Activated T-helper 1 cell treated with anti-CD3 and anti-CD28 coated beads, Interleukin-2, amount 50 U/mL, for 16 hours (primary cell): ENCODE measurements at places on chromosomes 1 and 21.

DNA sequence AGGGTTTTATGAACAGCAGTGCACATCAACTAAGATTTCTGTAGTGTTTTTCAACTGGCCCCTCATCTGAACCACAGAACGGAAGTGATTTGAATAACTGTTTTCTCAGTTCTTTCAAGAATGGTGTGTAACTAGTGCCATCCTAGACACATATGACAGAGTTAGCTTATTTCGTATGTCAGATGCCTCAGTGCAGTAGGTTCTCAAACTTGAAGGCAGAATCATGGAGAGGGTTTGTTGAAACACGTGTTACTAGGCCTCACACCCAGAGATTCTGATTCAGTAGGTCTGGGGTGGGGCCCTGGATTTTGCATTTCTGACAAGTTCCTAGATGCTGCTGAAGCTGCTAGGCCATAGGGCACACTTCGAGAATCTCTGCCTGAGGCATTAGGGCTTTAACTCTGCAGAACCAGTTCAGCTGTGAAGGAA is 49.0 kb downstream of the SCCPDH start:
- DNase-seq, result no peak

DNA sequence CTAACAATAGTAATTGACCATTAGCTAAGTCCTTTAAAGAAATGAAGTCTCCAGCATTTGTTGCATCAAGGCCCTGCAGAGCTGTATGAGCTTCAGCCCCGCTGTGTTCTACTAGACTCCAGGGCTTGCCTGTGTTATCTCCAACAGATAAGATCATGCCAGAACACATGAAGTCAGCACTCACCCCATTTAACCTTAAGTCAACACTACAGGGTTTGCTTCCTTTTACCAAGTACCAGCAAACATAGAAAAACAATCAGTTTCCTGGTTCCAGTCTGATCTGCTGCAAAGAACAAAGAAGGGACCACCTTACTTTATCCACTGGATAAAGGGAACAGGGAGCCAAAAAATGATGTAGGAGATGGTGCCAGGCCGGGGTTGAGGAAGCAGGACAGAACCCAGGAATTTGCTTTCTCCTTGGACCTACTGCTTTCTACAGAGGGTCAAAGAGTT is 41.3 kb upstream of the ENAH start:
- no peak for DNase-seq

DNA sequence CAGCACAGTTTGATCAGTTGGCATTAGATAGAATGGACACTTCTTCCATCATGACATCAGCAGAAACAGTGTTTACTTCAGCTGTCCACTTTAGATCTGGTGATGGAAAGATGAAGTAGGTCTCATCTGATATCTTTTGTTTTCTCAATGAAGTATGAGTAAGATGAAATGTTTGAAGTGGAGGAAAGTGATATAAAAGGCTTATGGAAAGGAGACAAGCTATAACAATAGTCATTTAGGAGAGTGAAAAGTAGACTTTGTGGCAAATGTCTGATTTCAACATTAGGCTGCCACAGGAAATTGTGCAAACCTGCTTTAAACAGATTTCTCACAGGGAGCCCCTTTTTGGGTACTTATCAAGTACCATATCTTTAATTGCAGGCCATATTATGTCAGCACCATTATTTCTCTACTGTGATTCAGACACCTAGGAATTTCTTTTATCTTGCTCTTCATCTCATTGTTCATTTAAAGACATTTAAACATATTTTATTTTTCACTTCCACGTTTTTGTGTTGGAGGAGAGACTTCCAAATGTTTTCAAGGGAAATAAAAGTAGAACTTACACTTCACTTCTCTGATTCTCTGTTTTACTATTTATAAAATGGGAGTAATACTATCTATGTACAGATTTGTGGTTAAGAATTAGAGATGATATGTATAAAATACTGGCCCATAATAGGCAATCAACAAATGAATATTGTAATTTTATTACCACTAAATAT is 18.1 kb downstream of the PDC start:
- no peak for DNase-seq

DNA sequence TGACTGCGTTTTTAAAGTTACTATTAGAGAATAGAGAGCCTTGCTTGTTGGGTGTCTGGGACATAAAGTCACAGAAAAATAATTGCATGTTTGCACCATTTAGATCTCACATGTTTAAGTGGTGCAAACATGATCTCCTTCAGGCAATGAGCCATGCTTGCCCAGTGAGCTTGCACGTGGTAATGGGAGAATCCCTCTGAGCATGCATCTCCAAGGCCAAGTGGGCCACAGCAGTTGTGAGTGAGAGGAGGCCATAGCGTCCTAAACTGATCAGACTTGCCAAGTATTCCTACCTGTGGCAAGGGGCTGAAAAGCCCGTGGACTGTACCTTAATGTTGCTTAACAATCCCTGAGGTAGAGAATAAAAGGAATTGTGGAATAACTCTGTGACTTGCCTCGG is 158.3 kb downstream of the PLA2G4A start:
- no peak for DNase-seq

DNA sequence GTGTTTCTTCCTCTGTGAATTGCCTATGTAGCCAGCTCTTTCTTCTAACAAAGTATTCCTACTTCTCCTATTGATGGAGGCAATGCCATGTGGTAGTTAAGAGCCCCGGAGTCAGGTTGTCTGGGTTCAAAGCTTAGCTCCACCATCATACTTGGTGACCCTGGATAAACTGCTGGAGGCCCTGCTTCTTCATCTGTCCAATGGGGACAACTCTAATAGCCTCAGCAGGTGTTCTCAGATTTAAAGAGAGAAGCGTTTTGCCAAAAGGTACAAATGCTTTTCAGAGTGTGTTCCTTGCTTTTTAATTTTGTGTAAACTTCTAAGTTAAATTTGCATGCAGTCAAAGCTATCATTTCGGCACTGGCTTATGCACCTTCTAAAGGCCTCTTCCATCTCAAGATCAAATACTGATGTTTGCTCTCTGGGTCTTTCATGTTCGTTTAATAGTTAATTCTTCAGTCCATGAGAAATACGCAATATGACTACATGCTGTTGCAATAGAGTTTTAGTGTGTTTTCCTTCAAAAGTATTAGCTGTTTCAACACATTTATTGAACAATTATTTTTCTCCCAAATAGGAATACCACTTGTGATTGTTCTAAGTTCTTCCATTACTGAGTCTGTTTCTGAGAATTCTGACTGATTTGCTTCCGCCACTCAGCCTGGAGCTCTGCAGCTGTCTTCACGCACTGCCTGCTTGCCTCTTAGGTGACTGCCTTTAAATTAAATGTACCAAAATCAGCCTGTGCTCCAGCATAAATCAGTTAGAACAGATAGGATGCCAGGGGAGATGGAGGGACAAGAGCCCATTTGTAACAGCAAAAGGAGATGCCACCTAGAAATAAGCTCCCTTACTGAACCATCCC is 75.6 kb downstream of the CAPZB start:
- DNase-seq, result no peak

- DNase-seq, result no peak
Observed at GRCh38 chr1:35572296-35572695, 818 bp upstream of the TFAP2E start.

- DNase-seq, result no peak
Observed at GRCh38 chr1:67535474-67535873, 105.3 kb upstream of the SERBP1 start.

DNA sequence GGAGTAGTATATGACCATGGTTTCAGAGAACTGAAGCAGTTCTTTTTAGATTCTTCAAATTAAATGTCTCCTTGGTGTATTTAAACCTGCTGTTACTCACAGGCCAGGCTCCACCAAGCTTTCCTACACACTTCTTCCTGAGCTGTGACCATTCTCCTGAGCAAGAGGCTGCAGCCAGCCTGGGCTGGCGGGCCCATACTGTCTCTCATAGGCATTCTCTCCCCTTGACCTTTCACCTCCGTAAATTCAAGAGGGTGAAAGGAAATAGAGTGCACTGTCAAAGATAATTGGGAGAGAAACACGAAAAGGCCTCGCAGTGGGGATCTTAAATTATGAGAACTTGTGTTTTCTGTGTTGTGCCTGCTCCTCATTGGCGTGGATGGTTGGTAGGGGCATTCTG is 2.3 kb downstream of the ARF1 start:
- no peak for DNase-seq

DNA sequence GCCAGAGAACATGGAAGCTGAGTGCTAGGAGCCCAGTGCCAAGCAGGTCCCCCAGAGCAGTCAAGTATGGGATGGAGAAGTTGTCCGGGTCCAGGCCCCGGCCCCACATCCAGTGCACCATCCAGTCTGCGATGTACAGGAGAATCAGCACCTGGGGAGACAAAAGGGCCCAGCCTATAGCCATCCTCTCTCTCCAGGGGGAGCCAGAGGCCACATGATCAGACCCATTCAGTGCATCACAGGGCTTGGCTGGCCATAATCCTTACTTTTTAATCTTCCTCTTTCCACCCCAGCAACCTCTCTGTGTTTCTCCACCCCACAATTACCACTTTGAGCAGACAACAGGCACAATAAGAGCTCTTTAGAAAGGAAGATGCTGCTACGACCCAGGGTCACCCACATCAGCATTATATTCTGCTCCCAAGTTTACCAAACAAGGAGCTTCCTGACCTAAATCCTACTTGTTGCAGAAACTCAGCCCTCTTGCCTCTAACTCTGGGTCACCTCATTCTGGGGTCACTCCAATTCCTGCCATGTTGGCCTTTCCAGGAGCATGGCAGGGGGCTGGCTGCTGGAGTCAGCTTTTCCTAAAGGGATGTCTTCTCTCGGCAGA is 16.4 kb upstream of the RAB29 start:
- DNase-seq, result no peak

DNA sequence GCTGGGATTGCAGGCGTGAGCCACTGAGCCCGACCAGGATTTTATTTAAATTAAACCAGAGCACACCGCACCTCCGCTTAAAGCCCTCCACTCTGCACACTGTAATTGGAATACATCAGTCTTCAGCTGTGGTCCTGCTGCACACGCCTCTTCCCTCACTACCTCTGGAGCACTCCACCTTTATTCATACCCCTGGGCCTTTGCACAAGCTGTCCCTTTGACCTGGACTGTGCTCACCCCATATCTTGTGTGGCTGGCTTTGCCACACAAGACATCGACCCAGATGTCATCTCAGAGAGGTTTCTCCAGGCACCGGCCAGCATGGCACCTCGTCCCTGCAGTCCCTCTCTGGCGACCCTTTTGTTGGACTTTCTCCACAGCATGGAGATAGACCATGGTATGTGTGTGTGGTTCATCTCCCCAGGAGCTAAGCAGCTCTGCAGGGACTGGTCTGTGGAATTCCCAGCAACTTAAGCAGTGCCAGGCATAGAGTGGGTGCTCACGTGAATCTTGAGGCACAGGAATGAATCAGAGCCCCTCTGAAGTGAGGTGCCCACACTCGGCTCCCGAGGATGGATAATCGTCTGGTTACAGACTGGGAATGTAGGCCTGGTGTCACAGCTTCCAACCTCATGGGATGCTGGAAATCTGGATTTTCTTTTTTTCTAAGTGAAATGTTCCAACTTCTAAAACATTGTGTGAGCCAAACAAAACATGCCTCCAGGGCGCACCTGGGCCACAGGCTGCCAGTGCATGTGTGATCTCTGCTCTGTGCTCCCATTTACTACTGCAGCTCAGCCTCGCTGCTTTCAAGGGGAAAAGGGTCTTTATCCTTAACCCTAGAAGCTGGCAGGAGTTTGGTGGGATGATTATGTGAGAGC is 61.9 kb downstream of the EVA1C start:
- DNase-seq, result no peak

GRCh38 chr1:227808566-227808965 is 6.9 kb upstream of the PRSS38 start:
- no peak for DNase-seq

GRCh38 chr1:37714226-37714625 is 21.9 kb downstream of the CDCA8 start:
- no peak for DNase-seq

DNA sequence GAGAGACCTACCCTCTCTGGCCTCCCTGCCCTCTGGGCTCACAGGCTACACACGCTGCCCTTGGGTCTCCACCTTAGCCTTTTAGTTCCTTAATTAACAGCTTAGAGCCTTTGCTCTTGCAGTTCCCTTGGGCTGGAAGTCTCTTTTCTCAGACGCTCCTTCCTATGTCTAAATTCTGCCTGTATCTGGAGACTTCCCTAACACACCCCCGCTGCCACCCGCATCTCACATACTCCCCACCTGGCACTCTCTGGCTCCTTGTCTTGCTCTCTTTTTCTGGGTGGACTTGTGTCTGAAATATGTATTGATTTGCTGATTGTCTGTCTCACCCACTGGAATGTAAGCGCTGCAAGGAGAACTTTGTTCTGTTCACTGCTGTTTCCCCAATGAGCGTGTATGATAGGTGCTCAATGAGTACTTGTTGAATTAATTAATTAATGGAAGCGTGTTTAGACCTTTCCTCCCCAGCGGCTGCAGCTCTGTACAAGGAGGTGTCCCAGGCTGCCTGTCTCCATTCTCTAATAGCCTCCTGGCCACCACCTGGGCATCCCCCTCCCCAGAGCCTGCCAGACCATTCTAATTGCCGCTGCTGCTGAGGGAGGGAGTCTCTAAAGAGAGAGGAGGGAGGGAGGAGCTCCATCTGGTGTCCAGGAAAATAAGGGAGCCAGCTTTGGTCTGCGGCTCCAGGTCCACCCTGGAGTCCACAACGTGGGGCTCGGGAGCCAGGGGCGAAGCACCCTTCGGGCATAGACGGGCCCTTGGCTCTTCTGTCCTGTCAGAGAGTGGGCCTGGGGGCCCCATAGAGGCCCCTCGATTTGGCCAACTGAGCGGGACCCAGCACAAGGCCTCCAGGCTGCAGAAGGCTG is 95.4 kb downstream of the RNF220 start:
- DNase-seq, result no peak

- no peak for DNase-seq
Observed at GRCh38 chr1:228448372-228448771, 31.7 kb upstream of the TRIM17 start.

DNA sequence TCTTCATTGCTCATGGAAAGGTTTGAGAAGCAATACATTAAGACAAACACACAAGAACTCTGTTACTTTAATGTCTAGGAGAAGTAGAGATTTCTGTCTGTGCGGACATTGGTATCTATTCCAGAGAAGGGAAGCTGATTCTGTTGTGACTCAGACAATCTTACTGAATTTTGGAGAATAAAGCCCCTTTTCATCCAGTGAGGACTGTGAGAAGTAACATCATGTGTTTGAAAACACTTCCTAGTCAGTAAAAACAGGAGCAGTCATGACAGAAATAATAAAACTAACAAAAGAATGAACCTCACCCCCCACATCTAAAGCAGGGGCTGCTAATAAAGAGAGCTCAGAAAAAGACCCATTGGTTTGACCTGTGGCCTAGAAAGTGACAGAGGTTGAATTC is 46.6 kb downstream of the NEK7 start:
- DNase-seq, result no peak

DNA sequence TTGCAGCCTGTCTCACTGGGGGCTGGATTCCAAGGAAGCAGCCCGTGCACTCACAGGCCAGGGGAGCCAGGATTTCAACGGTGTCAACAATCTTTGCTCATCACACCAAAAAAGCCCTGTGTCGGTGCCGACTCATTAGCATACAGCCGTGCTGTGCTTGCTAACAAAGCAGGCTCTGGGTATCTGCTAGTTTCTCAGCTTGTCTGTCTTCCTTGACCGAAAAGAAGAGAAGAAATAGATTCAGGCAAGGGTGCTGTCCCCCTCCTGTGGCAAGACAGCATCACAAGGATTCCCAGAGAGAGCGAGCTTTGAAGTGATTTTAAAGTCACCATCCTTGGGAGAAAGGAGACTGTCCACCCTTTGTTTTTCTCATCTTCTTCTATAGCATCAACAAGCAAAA is 214.7 kb downstream of the SDCCAG8 start:
- no peak for DNase-seq
